ENCODE measurements at places on chromosomes 16 and 17.

DNA sequence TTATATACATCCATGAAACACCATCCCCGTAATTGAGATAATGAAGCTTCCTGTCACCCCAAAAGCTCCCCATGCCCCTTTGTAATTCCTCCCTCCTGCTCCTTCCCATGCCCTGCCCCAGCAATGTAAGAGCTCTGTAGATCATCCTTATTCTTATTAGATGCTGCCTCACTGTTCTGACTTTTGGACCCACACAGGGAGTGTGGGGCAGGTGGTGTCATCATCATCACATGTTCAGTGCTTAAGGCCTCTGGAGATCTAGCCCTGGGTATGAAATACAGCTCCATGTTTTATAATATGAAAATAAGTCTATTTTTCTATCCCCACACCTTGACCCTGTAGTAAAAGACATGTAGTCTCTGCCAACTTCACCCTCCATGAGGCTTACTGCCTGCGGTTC, 1.9 kb downstream of the XAF1 start:
- DNase-seq, result no peak

GRCh38 chr17:82377924-82378740, 6.6 kb downstream of the UTS2R start:
- no peak for DNase-seq

GRCh38 chr16:2236337-2237101, at the start of gene DNASE1L2:
DNASE1L2 (plus strand) TSS chr16:2236444; CDS start chr16:2236817, 373 bp downstream.
- no peak for DNase-seq

GRCh38 chr17:60292697-60293096, 99.2 kb downstream of the USP32 start:
- DNase-seq, result no peak

GRCh38 chr17:44827863-44828262, 2.2 kb downstream of the GJC1 start:
- DNase-seq, result no peak

- peak; percentile 53 for DNase-seq
Measured at GRCh38 chr17:8060274-8060673, 21.4 kb downstream of the ALOX15B start.

GRCh38 chr16:83441517-83441916, 366.3 kb upstream of the HSBP1 start:
- DNase-seq, result no peak

DNA sequence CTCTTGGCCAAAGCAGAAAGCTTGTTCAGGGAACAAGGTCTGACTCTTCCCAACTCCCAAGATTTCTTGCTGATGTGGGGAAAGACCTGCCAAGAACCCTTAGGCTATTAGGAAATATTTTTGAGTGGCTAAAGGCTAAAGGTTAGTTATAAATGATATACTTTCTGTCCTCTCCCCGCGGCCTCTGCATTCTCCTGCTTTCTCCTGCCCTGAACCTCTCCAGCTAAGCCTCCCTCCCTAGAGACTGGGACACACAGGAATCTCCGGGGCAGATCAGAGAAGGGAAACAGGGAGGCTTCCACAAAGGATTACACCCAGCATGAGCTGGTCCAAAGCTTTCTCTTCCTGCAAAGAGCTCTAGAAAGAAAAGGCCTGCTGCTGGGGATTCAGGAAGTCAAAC, 2.3 kb downstream of the SLC43A2 start:
- no peak for DNase-seq

DNA sequence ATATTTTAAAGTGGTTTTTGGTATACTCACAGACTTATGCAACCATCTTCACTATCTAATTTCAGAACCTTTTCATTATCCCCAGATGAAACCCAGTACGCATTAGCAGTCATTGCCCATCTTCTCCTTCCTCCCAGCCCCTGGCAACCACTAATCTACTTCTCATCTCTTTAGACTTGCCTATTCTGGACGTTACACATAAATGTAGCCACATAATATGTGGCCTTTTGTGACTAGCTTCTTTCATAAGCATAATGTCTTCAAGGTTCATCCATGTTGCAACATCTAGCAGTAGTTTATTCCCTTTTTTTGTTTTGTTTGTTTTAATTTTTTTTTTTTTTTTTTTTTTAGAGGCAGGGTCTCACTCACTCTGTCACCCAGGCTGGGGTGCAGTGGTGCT, 28.5 kb upstream of the C17orf107 start:
- DNase-seq, result no peak

GRCh38 chr16:88920618-88921590, 54.4 kb upstream of the PABPN1L start:
- DNase-seq, result no peak

GRCh38 chr17:64779376-64780095, 117.4 kb upstream of the SMURF2 start:
- DNase-seq, result no peak

- no peak for DNase-seq
Measured at GRCh38 chr17:78889531-78889930, 13.5 kb downstream of the CEP295NL start.

DNA sequence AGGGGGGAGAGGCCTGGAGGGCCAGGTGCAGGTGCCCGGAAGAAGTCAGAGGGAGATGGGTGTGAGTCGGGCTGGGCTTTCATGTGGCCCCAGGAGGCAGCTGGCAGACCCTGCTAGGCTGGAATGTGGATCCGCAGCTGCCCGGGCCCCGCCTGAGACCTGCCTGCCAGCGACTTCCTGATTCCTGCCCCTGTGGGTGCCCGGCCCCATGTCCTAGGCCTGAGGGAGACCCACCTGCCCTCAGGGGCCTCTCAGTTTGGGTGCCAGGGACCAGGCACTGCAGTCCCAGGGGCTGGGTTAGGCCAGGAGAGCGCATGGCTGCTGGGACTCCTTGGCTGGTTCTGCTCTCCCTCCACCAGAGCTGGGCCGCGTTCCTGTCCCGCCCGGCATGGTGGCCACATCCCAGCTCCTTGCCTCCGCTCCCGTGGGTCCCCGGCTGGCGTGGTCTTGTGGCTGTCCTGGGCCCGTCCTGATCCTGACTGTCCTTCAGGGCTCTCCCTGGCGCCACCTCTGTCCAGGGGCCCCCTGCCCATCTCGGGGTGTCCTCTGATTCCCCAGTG, 22.1 kb upstream of the SPNS2 start:
- DNase-seq, result no peak

DNA sequence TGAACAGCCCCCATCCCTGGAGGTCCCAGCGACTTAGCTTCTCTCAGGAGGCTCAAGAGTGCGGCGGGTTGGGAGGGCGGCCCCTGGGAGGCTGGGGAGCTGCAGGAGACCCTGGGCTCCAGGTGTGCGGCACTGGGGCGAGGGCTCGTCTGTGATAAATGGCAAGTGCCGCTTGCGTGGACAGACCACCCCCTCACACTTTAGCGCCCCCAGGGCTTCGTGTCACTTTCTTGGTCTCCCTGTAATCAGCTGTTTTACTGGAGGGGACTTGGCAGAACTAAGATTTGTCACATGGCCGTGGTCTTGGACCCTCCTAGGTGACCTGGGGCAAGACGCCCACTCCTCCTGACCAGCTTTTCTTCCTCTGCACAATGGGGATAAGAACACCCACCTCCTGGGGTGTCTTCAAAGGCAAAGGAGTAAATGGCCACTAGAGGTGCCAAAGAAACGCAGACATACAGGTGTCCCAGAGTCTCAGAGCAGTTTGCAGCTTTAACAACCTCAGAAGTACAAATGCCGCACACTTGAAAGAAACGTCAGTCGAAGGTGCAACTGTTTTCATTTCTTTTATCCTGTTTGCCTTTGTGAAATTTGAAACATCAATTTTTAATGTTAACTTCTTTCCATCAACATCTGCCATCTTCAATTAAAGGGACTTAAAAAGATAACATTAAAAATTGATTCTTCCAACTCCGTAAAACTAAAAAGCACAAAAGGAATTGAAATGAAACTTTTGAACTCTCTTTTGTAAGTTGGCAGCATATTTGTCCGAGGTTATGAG, 946 bp downstream of the OSGIN1 start:
- no peak for DNase-seq

- no peak for DNase-seq
Measured at GRCh38 chr16:58025351-58026138, at the start of gene MMP15. MMP15 (plus strand) TSS chr16:58025754; CDS start chr16:58026351, 597 bp downstream.

- DNase-seq, result no peak
Measured at GRCh38 chr16:16048904-16049582, 99.6 kb downstream of the ABCC1 start.

GRCh38 chr16:17412221-17412620, 58.5 kb downstream of the XYLT1 start:
- no peak for DNase-seq

DNA sequence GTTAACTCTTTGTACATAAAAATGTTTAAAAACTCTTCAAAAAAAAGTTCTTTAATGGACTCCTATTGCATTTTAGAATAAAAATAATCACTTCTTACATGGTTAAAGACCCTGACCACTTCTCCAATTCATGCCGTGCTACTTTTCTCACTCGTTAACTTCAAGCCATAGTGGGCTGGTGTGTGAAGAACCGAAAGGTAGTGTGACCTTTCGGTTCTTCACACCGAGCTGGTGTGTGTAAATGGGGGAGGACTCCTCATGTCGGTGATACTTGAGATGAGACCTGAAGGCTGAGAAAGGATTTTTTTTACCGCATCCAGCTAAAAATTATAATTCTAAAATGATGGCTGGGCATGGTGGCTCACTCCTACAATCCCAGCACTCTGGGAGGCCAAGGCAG, 22.1 kb downstream of the RFFL start:
- no peak for DNase-seq

- peak; percentile 84 for DNase-seq
Measured at GRCh38 chr17:29042679-29043538, at the start of gene PIPOX. PIPOX (plus strand) TSS chr17:29043141; CDS start chr17:29043226, 85 bp downstream.

DNA sequence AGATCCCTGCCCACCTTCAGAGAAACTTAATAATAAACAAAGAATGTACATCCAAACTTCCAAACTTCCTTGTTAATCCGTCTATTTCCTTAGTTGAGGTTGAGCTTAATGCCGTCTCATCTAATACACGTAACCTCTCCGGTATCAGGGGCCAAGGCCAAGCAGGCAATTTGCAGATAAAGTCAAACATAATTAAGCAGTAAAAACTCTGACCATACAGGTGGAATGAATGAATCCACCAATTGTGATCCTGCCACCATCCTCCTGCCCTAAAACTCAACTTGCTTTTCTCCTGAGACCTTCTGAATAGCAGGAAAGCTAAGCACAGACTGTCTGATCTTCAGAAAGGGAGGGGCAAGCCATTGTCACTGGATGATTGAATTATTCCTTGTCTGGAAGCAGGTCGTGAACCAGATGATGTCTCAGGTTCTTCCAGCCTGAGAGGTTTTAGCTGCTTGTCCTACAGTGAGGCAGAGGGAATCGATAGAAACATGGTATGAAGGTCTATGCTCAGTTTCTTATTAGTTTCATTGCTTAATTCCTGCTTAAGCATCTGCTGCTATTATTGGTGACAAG, 1111.8 kb upstream of the EEF2KMT start:
- no peak for DNase-seq

All from NCI-H1436 treated with DMSO at 0.1 percent for 48 hours (cell line).